ENCODE measurements at places on chromosomes 1 and 21. TPM values are rescaled to one million over a fixed set of nuclear protein-coding genes. Genes with fewer than 3 reads are reported as not detected.

The CCDC27 gene
- 0.12 TPM for polyA plus RNA-seq

The STUM gene
- 8.0 TPM for polyA plus RNA-seq

The HSPB7 gene
- polyA plus RNA-seq, result 1.5 TPM

The FCRL5 gene
- polyA plus RNA-seq, result not detected

The JAK1 gene
- 85.0 TPM for polyA plus RNA-seq

The CREG1 gene
- 15.0 TPM for polyA plus RNA-seq

The IGSF5 gene
- 0.53 TPM for polyA plus RNA-seq

The PBX1 gene
- 72.1 TPM for polyA plus RNA-seq

The AGL gene
- polyA plus RNA-seq, result 3.3 TPM

The VPS72 gene
- polyA plus RNA-seq, result 172 TPM

The CRABP2 gene
- 10.5 TPM for polyA plus RNA-seq

The NLRP3 gene
- 0.29 TPM for polyA plus RNA-seq

The UMODL1 gene
- polyA plus RNA-seq, result 3.3 TPM

The KRTAP11-1 gene
- not detected for polyA plus RNA-seq

Measured in brain (organoid and tissue), 16 donors.